ENCODE measurements at places on chromosomes 1 and 21.

DNA sequence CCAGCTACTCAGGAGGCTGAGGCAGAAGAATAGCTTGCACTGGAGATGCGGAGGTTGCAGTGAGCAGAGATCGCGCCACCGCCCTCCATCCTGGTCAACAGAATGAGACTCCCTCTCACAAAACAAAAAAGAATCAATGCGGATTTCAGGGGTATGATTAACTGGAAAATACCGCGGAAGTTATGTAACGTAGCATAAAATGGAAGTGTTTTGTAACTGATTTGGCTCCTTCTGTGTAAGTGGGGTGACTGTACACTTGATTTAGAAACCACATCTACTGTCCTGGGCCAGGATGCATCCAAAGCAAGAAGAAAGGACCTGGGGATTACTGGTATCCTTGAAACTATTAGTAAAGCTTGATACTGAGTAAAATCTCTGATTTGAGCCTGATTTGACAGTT, 3.1 kb upstream of the VAMP4 start:
- DNase-seq: no peak

- DNase-seq: no peak
These were observed 96.8 kb downstream of the NR5A2 start for GRCh38 chr1:200124309-200124708.

- no peak for DNase-seq
These were observed 2.6 kb downstream of the USP24 start for GRCh38 chr1:55212349-55213150.

DNA sequence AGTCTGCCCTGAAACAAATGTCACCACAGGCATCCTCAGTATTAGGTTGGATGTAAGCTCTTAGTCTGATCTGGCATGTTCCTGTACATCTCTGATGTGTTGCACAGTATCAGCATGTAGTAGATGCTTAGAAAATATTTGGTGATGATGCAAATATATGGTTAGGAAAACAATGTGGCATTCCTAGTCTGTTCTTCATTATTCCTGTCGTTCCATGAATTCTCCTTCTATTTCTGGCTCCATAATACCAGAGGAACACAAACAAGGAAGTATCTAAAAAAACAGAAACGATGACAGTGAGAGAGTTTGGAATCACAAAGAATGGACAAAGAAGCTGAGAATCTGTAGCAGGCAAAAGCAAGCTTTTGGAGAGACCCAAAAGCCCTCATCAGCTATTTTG, 236.6 kb downstream of the HHAT start:
- no peak for DNase-seq

- no peak for DNase-seq
These were observed 17.6 kb downstream of the UTP25 start for GRCh38 chr1:209845408-209845725.

- DNase-seq: no peak
These were observed 12.5 kb upstream of the TADA1 start for GRCh38 chr1:166888373-166889111.

DNA sequence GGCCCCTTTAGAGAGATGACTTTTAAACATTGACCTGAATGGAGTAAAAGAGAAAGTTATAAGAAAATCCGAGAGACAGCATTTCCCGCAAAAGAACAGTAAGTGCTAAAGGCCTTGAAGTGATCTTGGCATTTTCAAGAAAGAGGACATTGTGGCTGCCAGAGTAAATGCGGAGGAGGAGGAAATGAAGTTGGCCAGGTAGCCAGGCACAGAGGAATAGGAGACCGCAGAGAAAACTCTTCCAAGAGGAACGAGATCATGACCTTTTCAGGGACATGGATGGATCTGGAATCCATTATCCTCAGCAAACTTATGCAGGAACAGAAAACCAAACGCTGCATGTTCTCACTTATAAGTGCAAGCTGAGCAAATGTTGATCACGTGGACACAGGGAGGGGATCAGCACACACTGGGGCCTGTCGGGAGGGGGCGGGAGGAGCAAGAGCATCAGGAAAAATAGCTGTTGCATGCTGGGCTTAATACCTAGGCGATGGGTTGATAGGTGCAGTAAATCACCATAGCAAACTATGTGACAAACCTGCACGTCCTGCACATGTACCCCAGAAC, 49.7 kb downstream of the EEIG2 start:
- no peak for DNase-seq

DNA sequence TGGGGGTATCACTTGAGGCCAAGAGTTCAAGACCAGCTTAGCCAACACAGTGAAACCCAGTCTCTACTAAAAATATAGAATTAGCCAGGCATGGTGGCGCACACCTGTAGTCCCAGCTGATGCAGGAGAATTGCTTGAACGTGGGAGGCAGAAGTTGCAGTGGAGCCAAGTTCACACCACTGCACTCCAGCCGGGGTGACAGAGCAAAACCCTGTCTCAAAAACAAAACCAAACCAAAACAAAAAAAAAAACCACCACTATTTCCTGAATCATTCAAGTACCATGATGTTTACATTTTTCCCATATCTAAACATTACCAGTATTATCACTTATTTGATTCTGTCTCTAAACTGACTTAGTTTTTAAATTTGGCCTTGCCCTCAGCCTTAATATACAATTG, 29.5 kb downstream of the TUT4 start:
- DNase-seq: no peak

GRCh38 chr1:236759252-236759859, 35.7 kb upstream of the MTR start:
- peak; percentile 41 for DNase-seq

DNA sequence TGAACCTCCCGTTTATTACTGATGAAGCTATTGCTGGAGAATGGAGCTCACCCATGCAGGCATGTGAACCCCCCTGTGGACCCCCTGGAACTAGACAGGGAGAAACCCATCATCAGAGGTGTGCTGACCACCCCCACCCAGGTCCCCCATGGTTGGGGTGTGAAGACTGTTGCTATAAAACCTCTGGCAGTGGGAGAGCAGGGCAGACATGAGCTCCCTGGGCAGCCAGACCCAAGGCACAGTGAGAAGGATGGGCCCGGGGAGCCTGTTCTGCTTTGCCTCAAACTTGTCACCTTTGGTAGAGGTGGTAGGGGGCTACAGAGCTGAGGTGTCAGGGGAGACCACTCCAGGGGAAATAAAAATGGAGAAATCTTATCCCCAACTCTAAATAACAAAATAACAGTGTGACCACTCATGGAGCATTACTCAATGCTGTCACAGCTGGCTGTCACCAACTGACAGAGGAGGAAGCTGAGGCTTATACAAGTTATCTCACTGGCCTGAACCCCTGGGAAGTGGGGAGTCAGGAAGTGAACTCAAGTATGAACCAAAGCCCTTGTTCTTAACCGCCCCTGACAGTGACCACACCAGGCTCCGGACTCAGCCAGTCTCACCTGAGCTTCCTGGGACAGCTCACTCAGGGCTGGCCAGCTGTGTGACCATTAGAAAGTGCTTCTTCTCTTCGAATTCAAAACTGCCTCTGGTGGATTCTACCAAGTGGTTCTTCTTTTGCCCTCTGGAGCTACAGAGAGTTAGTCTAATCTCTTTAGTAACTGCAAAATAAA, 698.8 kb downstream of the MATN1 start:
- DNase-seq: no peak

DNA sequence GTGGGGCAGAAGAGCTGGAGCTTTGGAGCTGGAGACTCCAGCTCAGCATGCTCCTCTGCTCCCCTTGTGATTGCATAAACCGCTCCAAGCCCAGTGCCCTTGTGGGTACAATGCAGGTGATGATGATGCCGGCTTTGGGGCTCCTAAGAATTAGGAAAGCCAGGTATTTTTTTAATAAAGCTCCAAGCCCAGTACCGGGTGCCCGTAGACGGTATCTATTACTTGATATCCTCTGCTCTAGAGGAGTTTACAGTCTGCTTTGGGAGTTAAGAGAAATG, 27.2 kb downstream of the TENT5C start:
- no peak for DNase-seq

DNA sequence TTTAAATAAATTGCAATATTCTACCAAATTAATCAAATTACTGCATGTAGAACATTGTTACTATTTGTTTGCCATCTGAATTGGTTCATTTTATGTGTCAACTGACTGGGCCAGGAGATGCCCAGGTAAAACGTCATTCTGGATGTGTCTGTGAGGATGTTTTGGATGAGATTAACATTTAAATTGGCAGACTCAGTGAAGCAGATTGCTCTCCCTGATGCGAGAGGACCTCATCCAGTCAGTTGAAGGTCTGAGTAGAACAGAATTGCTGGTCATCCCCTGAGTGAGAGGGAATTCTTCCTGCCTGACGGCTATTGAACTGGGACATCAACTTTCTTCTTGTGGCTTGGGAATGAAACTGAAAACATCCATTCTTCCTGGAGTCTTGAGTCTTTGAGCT, 122.0 kb upstream of the GREM2 start:
- DNase-seq: no peak

- DNase-seq: no peak
These were observed 69.0 kb upstream of the MUTYH start for GRCh38 chr1:45409276-45409675.

- DNase-seq: peak; percentile 21
These were observed 1.6 kb downstream of the CD1B start for GRCh38 chr1:158329733-158330132.

GRCh38 chr1:64502931-64503330, 33.0 kb downstream of the CACHD1 start:
- DNase-seq: no peak

GRCh38 chr1:17719874-17720273, 35.3 kb upstream of the ACTL8 start:
- no peak for DNase-seq

- DNase-seq: no peak
These were observed 373.1 kb downstream of the TGFB2 start for GRCh38 chr1:218718206-218718605.

DNA sequence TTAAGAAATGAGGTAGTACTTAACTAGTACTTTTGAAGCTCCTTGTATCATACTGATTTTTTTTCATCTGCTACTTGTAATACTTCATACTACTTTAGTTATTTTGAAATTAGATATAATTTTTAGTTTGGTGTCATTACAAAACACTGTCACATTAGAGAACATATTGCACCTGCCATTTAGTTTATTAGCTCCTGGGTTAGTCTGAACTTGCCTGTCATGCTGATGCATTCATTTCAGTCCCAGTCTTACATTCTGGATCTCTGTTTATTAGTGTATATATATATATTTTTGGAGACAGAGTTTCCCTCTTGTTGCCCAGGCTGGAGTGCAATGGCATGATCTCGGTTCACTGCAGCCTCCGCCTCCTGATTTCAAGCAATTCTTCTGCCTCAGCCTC, 50.3 kb downstream of the DYRK1A start:
- no peak for DNase-seq

GRCh38 chr1:238951809-238952208, 434.6 kb upstream of the CHRM3 start:
- no peak for DNase-seq

GRCh38 chr1:115768549-115768948, at the start of gene CASQ2:
Gene CASQ2 (minus strand): TSS chr1:115768714. CDS start chr1:115768541, 173 bp downstream.
- no peak for DNase-seq

GRCh38 chr1:178575611-178576361, 62.9 kb downstream of the TEX35 start:
- DNase-seq: no peak

DNA sequence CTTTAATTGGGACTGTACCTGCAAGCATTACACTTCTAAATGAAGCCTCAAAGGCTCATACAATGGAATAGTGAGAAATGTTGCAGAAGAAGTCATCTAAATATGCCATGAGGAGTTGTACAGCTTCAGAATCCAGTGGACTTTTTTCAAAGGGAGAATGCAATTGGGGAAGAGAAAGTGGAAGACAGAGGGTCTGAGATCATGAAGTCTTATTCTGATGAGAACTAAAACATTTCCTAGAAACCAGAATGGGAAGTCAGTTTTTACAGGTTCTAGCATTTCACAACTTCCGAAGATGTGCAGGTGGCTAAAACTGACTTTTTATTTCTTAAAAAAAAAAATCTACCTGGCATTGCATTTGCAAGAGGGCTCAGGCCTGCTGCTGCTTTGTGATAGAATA, 424.4 kb upstream of the RUNX1 start:
- DNase-seq: no peak

- DNase-seq: no peak
These were observed 67.0 kb upstream of the DYNLT5 start for GRCh38 chr1:66685265-66685664.

DNA sequence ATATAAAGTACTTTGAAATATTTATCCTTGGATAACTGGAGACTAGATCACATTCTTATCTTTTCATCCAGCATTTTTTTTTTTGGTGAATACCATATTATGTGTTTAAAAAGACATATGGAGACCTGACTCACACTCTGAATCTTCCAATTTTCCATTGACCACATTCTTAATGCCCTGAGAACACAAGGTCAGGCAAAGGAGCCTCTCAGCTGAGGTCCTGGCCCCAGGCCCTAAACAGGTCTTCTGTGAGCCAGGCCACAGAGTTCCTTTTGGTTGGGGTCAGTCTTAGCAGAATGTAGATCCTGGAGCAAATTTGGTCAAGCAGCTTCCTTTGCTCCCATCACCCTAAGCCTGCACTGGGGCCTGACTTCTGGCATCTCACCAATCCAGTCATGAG, 390.1 kb upstream of the ST6GALNAC5 start:
- no peak for DNase-seq

GRCh38 chr21:28590676-28591075, 402.0 kb downstream of the LTN1 start:
- DNase-seq: no peak

- no peak for DNase-seq
These were observed 11.8 kb upstream of the ALG14 start for GRCh38 chr1:95084317-95085176.

DNA sequence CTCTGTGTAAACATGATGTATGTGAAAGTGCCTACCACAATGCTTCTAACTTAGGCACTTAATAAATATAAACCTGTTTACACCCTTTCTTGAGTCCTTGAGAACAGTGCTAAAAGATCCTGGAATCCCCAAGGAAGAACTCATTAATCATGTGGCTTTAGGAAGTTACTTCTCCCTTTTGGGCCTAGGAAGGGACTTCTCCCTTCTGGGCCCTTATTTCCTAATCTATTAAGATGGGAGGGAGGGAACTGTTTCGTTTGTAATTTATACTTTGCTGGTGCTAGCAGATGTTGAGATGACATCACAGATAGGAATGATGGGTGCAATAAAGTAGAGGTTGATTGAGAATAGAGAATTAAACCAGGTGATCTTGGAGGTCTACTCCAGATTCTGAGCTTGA, 1.2 kb downstream of the BTF3L4 start:
- no peak for DNase-seq

DNA sequence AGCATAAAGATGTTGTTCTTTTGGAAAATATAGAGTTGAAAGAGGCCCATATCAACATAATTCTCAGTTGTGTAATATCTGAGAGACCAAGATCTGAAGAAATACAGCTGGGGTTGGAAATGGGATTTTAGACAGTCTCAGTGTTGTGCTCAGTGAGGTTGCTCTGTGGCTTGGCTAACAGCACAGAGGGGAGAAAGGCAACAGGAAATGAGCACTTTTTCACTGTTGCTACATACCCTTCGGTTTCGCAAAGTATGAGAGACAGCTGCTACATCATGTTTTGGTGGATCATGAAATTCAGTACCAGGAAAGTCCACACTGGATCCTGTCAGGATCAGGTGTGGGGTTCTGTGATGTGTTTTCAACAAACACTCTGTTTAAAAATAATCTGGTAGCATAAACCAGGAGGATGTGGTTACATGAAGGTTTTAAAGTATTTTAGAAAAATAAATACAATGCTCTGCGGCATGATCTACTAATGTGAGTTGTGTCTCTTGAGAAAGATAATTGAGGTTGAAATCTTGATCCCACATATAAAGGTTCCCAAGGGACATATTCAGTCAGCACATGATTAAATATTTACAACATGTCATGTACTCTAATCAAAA, 7.0 kb upstream of the GPR88 start:
- DNase-seq: peak; percentile 5
